ENCODE measurements at places on chromosomes 11 and 22. TPM values are rescaled to one million over a fixed set of nuclear protein-coding genes. Genes with fewer than 3 reads are reported as not detected.

GRCh38 chr22:41876675-41877074 lies 38.2 kb downstream of the SHISA8 start:
- no peaks in the 10 kb centered on the region for H3K4me1 ChIP-seq
- no peaks in the 10 kb centered on the region for H3K36me3 ChIP-seq
- no peak overlapping the region for H3K27ac ChIP-seq
- H3K4me3 ChIP-seq, result no peak overlapping the region
- no peak for DNase-seq

DNA sequence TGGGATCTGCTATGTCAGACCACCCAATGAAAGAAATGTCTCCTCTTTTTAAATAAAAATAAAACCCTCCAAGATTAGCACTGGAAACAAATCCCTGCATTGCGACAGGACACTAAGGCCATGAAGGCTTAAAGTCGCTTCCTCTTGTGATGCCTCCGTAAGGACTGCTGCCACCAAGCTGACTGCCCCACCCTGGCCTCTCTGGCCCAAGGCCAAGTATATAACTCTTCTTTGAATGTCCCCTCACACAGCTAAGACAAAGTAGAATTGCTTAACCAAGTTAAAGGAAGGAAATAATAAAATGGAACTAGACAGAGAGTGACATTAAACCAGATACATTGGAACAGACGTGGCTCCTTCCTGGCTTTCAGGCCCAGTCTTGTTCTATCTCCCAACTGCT lies 7.5 kb upstream of the NRGN start:
- H3K36me3 ChIP-seq, result no peaks in the 10 kb centered on the region
- H3K4me1 ChIP-seq, result no peaks in the 10 kb centered on the region
- H3K27ac ChIP-seq, result no peak overlapping the region
- no peaks in the 10 kb centered on the region for H3K27me3 ChIP-seq

BEST1 gene
- total RNA-seq, result 18.0 TPM

GRCh38 chr11:11247576-11247975 lies 105.5 kb downstream of the CSNK2A3 start:
- no peak for DNase-seq
- H3K4me3 ChIP-seq, result no peak overlapping the region
- H3K27ac ChIP-seq, result no peak overlapping the region
- no peaks in the 10 kb centered on the region for H3K4me1 ChIP-seq
- no peaks in the 10 kb centered on the region for H3K36me3 ChIP-seq
- H3K27me3 ChIP-seq, result no peaks in the 10 kb centered on the region

DNA sequence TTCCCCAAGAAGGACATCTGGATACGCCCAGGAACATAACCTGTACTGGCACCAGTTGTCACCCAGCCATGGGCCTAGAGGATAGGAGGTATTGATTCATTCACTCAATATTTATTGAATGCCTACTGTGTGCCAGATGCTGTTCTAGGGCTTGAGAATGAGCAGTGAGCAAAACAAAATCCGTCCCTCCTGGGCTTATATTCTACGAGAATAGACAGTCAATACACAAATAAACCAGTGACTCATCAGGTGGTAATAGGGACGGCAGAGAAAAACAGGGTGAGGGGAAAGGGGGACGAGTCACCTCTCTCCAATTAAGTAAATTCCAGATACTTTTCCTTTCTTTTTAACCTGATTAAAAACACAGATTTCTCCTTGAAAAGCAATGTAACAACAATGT lies 103.5 kb downstream of the MICAL2 start:
- no peaks in the 10 kb centered on the region for H3K27me3 ChIP-seq
- DNase-seq, result no peak
- no peaks in the 10 kb centered on the region for H3K36me3 ChIP-seq
- no peak overlapping the region for H3K4me3 ChIP-seq

- H3K4me3 ChIP-seq, result no peak overlapping the region
- H3K4me1 ChIP-seq, result no peaks in the 10 kb centered on the region
- no peak for DNase-seq
Measured at GRCh38 chr11:93212094-93212493, 14.3 kb upstream of the SLC36A4 start.

TTC36 gene
- 7.7 TPM for total RNA-seq

RGL4 gene
- not detected for total RNA-seq

- H3K27ac ChIP-seq, result no peak overlapping the region
- no peaks in the 10 kb centered on the region for H3K4me1 ChIP-seq
Measured at GRCh38 chr11:77361184-77361583, 59.7 kb upstream of the GDPD4 start.

EML3 gene
- 80.1 TPM for total RNA-seq

GRCh38 chr22:33321466-33321865 lies 263.3 kb upstream of the SYN3 start:
- DNase-seq, result no peak
- no peaks in the 10 kb centered on the region for H3K36me3 ChIP-seq
- H3K4me3 ChIP-seq, result no peak overlapping the region
- no peak overlapping the region for H3K27ac ChIP-seq

DNA sequence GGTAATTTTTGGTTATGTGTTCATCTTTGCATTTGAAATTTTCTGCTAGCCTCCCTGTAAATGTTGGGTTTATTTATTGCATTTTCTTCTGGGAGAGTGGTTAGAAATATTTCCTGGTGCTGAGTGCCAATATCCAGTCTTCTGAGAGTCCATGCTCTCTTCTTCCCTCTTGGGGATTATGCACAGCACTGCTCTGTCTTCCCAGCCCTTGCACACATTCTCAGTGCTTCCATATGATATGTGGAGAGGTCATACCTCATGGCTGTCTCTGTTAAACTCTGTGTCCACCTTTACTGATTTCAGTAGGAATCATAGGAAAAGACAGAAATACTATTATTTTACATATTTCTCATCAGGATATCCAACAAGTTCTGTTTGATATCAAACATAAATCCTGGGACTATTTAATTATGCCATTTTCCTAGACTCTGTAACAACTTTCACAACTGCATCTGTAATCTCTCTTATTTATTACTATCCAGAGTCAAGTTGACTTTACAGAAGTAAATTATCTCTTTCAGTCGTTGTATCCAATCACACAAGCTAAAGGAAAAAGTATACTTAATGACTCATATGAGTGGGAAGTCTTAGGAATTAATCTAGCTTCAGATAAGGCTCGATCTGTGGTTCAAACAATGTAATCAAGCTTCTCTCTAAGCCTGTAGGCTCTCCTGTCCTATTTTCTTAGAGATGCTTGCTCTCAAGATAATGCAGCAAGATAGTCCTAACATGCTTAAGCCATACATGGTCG lies 2.7 kb upstream of the NXPE1 start:
- H3K36me3 ChIP-seq, result no peaks in the 10 kb centered on the region
- no peak for DNase-seq
- H3K4me1 ChIP-seq, result no peaks in the 10 kb centered on the region

GRCh38 chr11:129278586-129279319 lies 86.6 kb upstream of the ARHGAP32 start:
- H3K4me1 ChIP-seq, result no peaks in the 10 kb centered on the region
- H3K27ac ChIP-seq, result peak overlapping the region; percentile 50
- no peak for DNase-seq
- no peaks in the 10 kb centered on the region for H3K27me3 ChIP-seq
- H3K4me3 ChIP-seq, result peak overlapping the region; percentile 52

- no peak overlapping the region for H3K4me3 ChIP-seq
- H3K27me3 ChIP-seq, result no peaks in the 10 kb centered on the region
- peak; percentile 85 for DNase-seq
- no peaks in the 10 kb centered on the region for H3K36me3 ChIP-seq
- peak overlapping the region; percentile 42 for H3K27ac ChIP-seq
- no peaks in the 10 kb centered on the region for H3K4me1 ChIP-seq
Measured at GRCh38 chr11:83092488-83093384, 21.0 kb upstream of the RAB30 start.

DNA sequence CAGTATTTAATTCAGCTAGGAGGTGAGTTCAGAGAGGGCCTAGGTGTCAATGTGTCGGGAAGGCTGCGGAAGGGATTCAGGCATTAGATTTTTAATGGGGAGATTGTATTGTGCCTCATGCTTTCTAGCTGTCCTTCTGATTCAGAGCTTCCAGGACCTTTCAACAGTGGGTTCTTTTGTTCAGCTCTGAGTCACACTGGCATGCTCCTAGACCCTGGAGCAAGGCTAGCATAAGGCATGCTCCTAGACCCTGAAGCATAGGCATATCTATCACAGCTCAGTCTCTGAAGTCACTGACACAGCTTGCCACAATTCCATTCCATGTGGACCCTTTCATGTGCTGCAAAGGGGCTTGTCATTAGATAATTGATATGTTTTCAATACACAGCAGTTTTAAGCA lies 396.9 kb downstream of the RAB38 start:
- no peaks in the 10 kb centered on the region for H3K36me3 ChIP-seq
- H3K27me3 ChIP-seq, result no peaks in the 10 kb centered on the region
- no peaks in the 10 kb centered on the region for H3K4me1 ChIP-seq
- H3K27ac ChIP-seq, result no peak overlapping the region

DNA sequence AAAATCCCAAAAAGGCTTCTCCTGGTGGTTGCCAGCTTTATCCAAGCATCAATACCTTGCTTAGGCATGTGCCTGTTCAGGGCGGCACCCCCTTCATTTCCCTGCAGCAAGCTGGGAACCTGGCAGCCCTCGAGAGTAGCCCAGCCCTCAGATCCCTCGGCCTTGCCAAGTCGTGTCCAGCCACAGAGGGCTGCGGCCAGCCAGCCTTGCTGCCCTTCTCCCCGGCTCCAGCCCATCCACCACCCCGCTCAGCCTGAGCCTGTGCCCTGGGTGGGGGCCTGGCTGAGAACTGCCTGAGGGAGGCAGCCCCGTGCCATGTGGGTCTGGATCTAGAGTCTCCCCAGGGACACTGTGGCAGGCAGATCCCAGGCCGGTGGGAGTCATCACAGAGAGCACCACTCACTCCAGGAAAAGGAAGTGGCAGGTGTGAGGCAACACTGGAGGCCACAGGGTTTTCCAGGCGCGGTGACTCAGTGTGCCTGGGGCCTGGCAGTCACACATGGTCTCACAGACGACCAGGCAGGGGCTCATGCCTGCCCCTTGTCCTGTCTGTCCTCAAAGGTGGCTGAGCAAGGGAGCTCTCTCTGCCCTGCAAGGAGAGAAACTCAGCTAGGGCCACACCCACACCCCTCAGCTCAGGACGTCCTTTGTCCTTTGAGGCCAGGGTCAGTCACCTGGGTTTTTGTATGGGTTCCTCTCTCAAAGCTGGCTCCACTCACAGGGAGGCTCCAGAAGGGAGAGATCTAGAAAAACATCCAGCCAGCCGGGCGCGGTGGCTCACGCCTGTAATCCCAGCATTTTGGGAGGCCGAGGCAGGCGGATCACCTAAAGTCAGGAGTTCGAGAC lies 12.2 kb upstream of the CDC42BPG start:
- H3K27ac ChIP-seq, result no peak overlapping the region
- no peaks in the 10 kb centered on the region for H3K27me3 ChIP-seq
- H3K36me3 ChIP-seq, result no peaks in the 10 kb centered on the region

CCDC87 gene
- 0.82 TPM for total RNA-seq

- no peak for DNase-seq
- H3K27me3 ChIP-seq, result no peaks in the 10 kb centered on the region
- H3K36me3 ChIP-seq, result no peaks in the 10 kb centered on the region
- H3K4me3 ChIP-seq, result no peak overlapping the region
- H3K27ac ChIP-seq, result no peak overlapping the region
Measured at GRCh38 chr11:1181853-1182535, 24.2 kb downstream of the MUC5AC start.

DNA sequence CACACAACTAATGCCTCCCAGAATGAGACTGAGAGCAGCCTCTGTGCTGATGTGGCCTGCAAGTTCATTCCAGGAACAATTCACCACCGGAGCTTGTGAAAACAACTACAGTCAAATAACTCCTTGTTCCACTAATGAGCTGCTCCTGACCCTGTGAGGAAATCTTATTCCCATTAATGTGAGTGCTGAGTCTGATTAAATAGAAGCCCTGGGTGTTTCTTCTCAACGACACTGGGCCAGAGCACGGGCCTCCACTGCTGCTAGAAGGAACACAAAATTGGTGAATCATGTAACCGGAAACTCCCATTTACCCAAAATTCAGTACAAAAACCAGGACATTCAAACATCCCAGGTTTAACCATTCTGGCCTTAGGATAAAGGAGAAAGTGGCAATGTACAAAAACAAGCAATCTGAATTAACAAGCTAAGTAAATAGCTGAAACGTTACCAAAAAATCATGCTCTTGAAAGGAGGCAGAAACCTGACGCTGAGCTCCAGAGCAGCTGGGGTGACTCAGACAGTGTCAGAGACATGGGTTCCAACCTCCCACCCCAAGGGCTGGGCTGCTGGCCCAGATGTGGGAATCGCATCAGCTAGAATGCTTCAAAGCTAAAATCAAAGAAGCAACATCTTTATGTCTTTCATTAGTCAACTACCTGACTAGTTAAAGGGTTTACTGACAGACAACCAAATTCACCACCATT lies 26.7 kb downstream of the SERGEF start:
- no peak overlapping the region for H3K27ac ChIP-seq
- H3K27me3 ChIP-seq, result no peaks in the 10 kb centered on the region
- H3K4me3 ChIP-seq, result no peak overlapping the region
- no peaks in the 10 kb centered on the region for H3K4me1 ChIP-seq
- DNase-seq, result no peak
- H3K36me3 ChIP-seq, result no peaks in the 10 kb centered on the region

DNA sequence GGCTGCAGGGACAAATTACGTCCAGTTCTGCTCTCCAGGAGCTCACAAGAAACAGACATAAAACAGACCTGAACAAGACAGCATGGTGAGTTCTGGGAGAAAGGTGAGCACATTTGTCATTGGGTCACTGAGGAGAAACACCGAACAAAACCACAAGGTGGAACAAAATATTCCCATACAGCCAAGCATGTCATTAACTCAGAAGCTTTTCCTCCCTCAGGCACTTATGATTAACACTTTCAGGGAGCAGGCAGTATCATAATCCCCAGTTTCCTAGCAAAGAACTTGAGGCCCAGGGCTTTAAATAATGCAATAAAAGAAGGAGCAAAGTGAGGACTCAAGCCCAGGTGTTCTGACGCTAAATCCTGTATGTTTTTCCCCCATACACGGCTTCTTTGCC lies 43.0 kb downstream of the P4HA3 start:
- no peak for DNase-seq
- no peaks in the 10 kb centered on the region for H3K36me3 ChIP-seq
- H3K4me1 ChIP-seq, result no peaks in the 10 kb centered on the region
- H3K27ac ChIP-seq, result no peak overlapping the region

GRCh38 chr22:38832005-38832978 lies 11.5 kb downstream of the NPTXR start:
- no peaks in the 10 kb centered on the region for H3K27me3 ChIP-seq
- H3K4me1 ChIP-seq, result no peaks in the 10 kb centered on the region
- H3K4me3 ChIP-seq, result no peak overlapping the region
- no peak for DNase-seq
- no peaks in the 10 kb centered on the region for H3K36me3 ChIP-seq

DNA sequence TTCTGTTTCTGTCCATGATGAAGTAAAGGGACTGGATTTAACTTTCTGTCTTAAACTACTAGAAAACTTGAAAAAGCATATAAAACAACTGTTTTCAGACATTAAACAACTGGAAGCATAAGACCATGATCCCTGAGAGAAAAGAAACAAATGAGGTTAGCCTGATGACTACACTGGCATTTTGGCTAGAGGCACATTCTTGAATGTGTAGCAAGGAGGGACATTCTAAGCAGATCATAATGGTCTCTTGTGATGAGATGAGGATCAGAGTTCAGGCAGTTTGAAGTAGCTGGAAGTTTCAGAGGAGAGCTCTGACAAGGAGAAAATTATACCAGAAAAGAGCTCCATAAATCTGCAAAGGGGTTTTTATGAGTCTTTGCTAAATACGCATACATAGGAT lies 75.4 kb downstream of the AASDHPPT start:
- H3K27me3 ChIP-seq, result no peaks in the 10 kb centered on the region
- no peak overlapping the region for H3K4me3 ChIP-seq
- no peak for DNase-seq
- no peaks in the 10 kb centered on the region for H3K36me3 ChIP-seq
- H3K27ac ChIP-seq, result no peak overlapping the region

All from prostate gland (tissue), 2 donors.